ENCODE measurements at places on chromosomes 7 and 10.

GRCh38 chr7:157076466-157076865 lies 62.3 kb upstream of the UBE3C start:
- no peak for DNase-seq

GRCh38 chr10:28684986-28685580 lies 7.8 kb downstream of the BAMBI start:
- no peak for DNase-seq

DNA sequence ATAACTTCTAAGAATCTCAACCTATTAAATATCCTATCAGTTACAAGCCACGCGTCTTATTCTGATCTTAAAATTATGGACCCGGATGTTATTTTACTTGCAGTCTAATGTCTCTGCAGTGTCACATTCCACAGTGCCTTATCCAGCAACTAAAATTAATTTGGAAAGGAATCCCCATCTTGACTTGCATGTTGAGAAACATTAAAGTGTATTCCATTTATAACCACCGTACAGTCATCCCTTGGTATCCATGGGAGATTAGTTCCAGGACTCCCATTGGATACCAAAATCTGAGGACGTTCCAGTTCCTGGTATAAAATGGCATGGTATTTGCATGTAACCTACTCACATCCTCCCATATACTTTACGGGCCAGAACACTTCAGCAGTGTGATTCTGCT lies 194.7 kb downstream of the ARHGAP21 start:
- no peak for DNase-seq

GRCh38 chr10:71472912-71473311 lies 76.2 kb downstream of the CDH23 start:
- DNase-seq, result no peak

- no peak for DNase-seq
These were observed 30.7 kb upstream of the BTBD16 start for GRCh38 chr10:122240401-122240800.

DNA sequence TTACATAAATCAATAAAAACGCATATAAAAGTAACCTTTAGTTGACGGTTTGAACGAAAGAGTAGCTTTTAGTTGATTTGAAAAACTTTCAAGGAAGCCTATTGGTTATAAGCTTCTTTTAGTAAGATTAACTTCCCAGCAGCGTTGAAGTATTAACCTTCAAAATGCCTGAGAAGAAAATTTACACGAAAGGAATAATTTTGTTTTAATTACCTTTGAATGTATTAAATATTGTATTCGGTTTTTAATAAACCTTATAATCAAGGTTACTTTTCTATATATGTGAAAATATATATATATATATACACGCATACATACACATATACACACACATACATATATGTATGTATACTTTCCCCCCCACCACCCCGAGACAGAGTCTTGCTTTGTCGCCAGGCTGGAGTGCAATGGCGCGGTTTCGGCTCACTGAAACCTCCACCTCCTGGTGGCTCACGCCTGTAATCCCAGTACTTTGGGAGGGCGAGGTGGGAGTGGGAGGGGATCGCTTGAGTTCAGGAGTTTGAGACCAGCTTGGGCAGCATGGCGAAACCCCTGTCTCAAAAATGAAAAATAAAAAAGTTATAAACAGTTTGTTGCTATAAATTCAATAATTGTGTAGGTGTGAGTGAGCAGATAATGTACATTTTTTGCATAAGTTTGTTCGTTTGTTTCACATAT lies 57.6 kb upstream of the EZH2 start:
- peak; percentile 87 for DNase-seq

All from H4 (cell line).